Activated CD4-positive, alpha-beta T cell treated with anti-CD3 and anti-CD28 coated beads for 24 hours (primary cell): ENCODE measurements at places on chromosomes 1 and 21.

DNA sequence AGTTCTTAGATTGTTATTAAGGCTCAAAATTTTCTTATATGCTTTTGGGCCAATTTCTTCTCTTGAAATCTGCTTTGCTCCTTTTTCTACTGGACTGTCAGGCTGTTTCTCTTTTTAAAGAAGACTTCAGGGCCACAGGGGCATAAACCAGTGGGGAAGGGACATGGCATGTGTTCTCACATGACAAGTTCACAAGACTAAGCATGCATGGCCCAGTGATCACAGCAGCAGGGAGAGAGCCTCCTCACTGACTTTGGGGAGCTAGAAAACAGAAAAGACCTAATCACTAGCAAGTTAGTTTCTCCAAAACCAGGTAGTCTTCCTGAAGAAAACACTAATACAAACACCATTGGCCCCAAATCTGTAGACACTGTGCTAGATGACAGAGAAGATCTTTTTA is 64.8 kb downstream of the RAB3GAP2 start:
- DNase-seq, result no peak

DNA sequence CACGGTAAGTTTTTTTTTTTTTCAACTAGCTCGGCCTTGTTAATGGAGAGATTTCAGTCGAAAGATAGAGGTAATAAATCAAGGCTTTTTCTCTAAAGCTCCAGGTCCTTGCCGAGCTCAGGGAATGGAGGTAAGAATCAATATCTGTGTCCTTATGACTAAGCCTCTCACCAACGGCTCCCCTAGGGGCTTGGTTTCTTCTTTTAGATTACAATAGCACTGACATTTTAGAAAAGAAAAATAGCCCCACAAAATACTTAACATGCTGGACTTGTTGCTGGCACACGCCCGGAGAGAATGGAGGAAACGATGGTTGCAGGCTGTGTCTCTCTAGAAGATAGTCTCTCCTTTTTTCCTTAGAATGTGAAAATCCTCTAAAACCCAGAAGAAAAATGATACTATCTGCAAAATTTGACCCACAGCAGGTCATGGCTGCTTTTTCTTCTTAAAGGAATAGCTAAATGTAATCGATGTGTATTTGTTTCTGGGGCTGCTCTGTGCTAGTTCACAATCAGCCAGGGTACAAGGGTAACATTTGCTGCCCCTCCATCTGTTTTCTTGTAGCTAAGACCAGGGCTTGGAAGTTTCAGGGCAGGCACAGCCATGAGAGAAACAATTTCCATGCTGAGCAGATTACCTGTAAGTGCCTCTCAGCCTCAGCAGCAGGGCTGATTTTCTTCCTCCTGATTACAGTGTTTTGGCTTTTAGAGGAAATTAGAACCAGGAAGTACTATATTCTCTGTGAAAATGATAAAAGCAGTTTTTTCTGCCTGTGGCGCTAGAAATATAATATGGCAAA is 86.2 kb upstream of the GNG12 start:
- DNase-seq, result no peak

DNA sequence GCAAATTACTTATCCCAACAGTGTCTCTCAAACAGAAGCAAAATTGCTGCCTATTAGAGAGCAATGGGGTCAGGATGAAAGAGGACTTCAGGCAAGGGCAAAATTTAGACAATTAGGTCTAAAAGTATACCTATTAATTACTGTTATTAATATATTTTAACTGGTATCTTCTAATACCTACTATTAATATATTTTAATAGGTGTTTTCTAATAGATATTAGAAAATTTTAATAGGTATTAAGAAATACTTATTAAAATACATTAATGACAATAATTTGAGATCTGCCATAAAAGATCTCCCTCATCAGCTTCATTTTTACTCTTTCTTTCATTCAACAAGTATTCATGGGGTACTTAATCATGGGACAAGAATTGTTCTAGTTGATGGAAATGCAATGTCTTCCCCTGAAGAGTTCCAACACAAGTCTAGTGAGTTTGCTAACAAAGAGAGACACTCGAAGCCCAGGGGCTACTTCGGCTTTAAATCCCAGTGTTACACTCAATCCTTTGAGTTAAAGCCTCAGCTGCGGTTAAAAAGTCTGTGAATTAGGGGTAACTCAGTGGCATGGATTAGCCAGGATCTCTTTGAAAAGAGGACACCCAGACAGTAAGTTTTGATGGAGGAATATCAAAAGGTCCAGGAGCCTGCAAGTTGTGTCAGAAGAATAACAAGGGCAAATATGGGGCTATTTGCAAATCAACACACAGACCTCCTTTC is 44.1 kb downstream of the STYXL2 start:
- no peak for DNase-seq

- DNase-seq, result no peak
Measured at GRCh38 chr1:11321656-11322491, 48.9 kb downstream of the UBIAD1 start.

GRCh38 chr1:15341634-15342407 is 67.9 kb upstream of the EFHD2 start:
- no peak for DNase-seq

GRCh38 chr1:225603538-225604354 is 49.2 kb downstream of the ENAH start:
- DNase-seq, result no peak

DNA sequence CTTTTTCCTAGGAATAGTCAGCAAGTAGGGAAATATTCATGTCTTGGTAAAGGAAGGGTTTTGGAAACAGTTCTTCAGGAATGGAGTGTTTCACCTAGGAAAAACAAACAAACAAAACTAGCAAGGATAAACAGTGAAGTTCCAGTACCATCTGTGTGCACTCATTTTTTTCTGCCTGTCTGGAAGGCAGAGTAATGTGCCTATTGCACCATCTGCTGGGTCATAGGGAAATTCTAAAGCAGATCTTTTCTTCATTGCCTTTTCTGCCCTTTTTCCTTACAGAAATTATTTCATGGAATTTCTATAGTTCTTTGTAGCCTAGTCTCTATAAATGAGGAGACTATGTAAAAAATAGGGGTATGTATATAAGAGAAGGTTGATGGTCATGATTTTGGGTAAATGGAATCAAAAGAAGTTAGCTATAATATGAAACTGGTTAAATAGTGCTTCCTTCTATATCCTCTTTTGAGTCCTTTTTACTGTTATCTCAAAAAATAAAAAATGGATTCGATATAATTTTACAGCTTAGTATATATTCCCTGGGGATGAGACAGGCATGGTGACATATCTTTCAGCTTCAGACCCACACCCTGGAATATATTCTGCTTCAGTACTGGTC is 3.4 kb upstream of the HRNR start:
- no peak for DNase-seq

DNA sequence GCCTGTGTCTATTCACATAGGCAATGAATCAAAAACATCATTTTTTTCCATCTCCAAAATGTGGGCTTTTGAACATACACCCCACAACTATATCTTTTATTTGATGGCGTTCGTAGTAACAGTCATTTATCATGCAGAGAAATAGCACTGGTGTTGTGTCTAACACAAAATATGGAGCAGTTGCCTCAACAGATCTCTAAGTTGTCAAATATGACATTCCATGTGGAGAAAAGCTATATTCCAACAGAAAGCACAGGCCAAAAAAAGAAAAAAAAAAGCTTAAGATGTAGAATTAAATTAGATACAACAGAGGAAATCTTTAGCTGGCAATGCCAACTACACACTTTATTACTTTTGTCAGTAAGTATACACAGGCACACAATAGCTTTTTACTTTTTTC is 411.7 kb downstream of the BRINP3 start:
- no peak for DNase-seq

- no peak for DNase-seq
Measured at GRCh38 chr1:95048317-95048716, 24.4 kb downstream of the ALG14 start.

DNA sequence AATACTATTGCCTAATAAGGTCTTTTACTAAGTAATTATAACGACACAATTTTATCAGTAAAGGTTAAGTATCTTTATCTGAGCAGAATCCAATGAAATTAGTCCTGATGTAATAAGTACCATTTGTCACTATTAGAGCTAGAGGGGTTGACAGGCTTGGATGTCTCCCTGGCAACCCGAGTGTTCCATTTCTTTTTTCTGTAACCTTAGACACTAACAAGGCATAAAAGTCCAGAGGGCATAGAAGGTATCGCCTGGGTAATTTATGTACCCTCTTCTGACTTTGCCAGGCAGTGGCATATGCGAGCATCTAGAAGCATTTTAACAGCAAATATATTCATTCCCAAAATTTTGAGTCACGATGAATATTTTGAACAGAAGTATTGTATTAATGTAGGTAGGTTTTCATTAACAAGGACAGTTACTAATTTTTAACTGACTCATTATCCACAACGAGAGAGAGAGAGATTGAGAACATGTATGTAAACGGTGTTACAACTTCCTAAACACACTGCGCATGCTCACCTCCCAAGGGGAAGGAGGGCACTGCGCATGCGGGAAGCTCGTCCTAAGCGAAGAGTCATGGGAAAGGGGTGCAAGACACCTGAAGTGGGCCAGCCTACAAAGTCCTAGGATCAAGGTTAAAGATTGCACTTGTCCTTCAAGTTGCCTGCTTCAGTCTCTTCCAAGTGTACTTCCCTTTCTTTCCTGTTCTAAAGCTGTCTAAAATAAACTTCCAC is 423.9 kb downstream of the DSCAM start:
- no peak for DNase-seq

GRCh38 chr1:186499571-186499970 is 38.7 kb upstream of the PDC start:
- DNase-seq, result no peak

DNA sequence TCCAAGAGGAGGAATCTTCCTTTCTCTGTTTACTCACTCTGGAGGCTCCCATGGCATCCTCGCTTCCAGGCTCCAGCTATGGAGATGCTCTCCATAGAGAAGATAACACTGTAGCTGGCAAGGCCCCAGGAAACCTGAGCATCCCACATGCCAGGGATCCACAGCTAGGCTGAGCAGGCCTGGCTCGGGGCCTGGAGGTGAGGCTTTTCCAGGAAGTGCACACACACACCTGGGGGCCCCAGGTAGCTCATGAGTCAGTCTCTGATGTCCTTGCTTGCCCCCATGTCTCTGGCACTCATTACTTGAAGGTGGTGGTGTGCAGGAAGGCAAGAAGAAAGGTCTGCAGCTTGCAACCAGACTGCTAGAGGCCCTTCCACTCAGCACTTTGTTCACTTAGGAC is 5.5 kb upstream of the LCE5A start:
- DNase-seq, result no peak

DNA sequence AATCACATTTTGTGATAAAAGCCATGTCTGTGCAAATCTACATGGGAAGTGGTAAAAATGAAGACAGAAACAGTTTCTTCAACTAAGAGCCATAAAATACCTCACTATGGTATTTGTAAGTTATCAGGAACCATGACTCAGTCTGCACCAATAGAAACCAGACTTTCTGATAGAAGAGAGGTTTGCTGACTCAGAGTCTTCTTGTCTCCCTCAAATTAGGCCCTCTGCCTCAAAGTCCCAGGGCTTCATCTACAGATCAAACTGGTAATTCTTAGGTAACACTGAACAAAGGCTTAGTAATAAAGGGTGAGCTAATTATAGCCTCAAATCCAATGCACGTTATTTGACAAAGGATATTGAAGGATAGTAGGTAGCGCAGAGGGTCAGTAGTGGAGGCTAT is 30.9 kb upstream of the SSX2IP start:
- DNase-seq, result no peak

- DNase-seq, result no peak
Measured at GRCh38 chr1:211736351-211736915, 61.0 kb upstream of the NEK2 start.

DNA sequence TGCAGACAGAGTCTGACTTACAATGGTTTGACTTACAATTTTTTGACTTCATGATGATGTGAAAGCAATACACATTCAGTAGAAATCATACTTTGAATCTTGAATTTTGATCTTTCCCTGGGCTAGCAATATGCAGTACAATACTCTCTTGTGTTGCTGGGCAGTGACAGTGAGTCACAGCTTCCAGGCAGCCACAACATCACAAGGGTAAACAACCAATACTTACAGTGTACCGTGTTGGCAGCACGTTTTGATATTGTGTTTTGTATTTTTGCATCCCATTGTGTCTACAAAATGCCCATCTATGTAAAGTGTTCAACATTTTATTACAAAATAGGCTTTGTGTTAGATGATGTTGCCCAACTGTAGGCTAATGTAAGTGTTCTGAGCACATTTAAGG is 150.9 kb downstream of the NTMT2 start:
- DNase-seq, result no peak

DNA sequence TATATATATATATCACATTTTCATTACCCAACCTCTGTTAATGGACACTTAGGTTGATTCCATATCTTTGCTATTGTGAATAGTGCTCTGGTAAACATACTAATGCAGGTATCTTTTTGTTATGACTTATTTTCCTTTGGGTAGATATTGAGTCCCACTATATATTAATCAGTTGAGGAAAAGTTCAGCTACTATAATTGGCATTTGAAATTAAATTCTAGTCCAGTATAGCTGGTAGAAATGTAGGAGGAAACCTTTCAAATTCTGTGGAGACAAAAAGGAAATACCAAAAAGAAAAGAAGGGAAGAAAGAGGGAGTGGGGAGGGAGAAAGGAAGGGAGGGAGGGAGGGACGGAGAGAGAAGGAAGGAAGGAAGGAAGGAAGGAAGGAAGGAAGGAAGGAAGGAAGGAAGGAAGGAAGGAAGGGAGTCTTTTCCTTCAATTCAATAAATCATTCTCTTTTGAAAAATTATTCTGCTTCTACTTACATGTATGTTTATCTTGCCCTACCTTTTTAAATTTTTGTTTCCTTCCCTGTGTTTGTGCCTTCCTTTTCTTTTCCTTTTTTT is 311.9 kb downstream of the TPR start:
- no peak for DNase-seq

DNA sequence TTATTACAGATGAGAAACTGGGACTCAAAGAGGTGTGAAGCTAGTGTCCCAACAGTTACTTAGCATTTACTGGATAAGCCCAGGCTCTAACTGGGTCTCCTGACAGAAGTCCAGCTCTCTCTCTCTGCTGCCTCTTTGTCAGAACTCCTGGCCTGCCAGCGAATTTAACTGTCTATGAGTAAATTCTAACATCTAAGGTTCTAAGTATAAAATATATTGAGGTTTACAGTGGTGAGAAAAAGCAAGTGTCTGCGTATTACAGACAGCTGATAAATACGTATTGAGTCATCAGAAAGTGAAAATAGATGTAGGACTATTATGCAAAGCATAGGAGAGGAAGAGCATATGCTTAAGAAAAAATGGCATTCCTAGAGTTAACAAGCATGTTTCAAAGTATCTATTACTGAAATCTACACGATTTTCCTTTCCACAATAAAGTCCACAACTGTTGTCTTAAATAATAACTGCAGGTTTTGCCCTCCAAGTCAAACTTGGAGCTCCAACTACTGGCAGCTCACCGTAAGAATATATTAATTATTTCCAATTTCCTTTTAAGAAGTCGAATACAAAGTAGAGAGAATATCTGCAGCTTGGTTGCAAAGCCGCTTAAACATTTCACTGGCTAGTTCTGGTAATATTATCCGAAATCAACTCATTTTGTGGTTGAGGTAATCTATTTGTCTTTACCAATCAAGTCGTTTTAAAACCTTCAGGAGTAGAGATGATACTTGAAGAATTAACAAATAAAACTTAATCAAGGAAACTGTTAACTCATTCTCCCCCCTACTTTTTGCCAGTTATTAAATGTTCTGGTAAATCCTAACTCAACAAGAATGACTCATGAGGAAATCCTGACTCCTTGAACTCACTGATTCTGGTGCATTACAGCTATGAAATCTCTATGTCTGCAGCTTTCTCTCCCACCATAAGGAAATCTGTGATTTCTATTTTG is 1.4 kb upstream of the RGS2 start:
- no peak for DNase-seq
